ENCODE measurements at places on chromosomes 5 and 9. TPM values are rescaled to one million over a fixed set of nuclear protein-coding genes. Genes with fewer than 3 reads are reported as not detected.

ESM1 gene
- 0.40 TPM for polyA plus RNA-seq

APBB3 gene
- polyA plus RNA-seq, result 3.9 TPM

FOCAD gene
- polyA plus RNA-seq, result 9.0 TPM

INSYN2B gene
- polyA plus RNA-seq, result 0.15 TPM

HTR4 gene
- not detected for polyA plus RNA-seq

OR1J2 gene
- not detected for polyA plus RNA-seq

IFNA8 gene
- polyA plus RNA-seq, result not detected
